ENCODE measurements at places on chromosomes 5 and 9.
A peak's percentile ranks its signal among the peaks of the same experiment; 100 is the strongest.

DNA sequence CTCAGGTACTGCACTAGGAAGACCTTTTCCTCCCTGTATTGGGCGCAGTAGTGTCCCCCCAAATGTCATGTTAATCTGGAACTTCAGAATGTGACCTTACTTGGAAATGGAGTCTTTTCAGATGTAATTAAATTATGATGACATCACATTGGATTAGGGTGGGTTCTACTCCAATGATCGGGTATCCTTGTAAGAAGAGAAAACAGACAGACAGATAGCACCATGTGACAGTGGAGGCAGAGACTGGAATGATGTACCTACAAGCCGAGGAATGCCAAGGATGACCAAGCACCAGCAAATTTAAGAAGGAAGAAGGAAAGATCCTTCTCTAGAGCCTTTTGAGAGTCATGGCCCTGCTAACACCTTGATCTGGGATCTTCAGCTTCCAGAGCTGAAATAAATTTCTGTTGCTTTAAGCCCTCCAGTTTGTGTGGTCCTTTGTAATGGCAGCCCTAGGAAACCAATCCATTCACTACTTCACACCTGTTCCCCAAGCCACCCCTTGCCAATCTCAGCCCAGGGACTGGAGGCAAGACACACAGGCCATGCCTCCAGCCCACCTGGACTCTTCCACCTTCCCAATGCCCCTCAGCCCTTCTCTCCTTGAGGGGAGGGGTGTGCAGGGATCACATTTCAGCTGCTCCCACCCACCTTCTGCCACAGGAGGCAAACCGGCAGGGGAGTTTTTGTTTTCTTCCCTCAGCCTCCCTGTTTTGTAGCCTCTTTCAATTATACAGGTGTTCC, 1.6 kb downstream of the CCNJL start:
- DNase-seq, result no peak

DNA sequence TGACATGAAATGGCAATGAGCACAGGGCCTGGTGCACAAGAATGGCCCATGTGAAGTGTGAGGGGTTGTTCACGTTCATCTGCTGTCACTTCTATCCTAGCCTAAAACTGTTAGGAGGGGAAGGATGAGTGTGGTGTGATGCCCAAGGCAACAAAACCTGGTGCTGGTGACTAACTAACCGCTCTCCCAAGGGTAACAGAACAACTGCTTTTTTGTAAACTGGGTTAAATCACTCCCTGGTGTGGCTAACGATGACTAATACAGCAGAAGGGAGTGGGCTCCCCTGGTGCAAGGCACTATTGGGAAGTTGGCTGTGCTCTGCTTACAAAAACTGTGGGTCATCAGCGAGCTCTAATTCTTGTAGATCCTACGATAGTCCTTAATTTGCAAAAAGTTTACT, 103.2 kb upstream of the VCAN start:
- DNase-seq, result no peak

- DNase-seq, result peak; percentile 76
Observed at GRCh38 chr9:104927216-104927911, 591 bp downstream of the ABCA1 start.

- no peak for DNase-seq
Observed at GRCh38 chr5:16897284-16897704, 38.8 kb downstream of the MYO10 start.

DNA sequence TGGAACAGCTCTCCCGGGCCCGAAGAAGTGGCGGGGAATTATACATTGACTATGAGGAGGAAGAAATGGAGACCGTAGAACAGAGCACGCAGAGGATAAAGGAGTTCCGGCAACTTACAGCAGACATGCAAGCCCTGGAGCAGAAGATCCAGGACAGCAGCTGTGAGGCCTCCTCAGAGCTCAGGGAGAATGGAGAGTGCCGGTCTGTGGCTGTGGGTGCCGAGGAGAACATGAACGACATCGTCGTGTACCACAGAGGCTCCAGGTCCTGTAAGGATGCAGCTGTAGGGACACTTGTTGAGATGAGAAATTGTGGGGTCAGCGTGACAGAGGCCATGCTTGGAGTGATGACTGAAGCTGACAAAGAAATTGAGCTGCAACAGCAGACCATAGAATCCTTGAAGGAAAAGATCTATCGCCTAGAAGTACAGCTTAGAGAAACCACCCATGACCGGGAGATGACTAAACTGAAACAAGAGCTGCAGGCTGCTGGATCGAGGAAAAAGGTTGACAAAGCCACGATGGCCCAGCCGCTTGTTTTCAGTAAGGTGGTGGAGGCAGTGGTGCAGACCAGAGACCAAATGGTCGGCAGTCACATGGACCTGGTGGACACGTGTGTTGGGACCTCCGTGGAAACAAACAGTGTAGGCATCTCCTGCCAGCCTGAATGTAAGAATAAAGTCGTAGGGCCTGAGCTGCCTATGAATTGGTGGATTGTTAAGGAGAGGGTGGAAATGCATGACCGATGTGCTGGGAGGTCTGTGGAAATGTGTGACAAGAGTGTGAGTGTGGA, 129.5 kb upstream of the DMRT1 start:
- no peak for DNase-seq

- no peak for DNase-seq
Observed at GRCh38 chr9:116549061-116549664, 137.9 kb upstream of the TRIM32 start.
